Suppressor macrophage treated with lipopolysaccharide for 4 hours (primary cell): ENCODE measurements at places on chromosomes 1 and 21.

DNA sequence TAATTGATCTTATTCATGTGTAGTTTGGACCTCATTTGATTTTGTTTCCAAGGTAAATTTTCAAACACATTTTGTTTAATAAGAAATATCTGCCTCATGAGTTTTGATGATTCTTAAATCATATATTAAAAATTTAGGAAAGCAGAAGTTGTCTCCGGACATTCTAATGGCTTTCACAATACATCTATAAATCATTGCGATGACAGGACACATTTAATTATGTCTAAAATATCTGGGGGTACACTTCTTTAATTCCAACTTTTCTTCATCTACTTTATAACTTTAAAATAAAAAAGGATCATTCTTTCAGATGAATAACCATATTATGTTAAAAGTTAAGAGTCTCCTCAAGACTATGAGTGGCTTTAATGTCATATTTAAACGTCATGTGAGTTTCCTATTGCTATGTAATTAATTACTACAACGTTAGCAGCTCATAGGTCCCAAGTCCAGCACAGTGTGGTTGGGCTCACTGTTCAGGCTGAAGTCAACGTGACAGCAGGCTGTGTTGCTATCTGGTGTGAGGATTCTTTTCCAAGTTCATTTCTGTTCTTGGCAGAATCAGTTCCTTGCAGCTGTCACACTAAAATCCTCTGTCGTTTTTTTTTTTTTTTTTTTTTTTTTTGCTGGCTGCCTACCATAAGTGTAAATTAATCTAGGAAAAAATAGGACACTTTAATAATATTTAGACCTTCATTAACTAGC, 893.5 kb downstream of the LTN1 start:
- no peak for DNase-seq

DNA sequence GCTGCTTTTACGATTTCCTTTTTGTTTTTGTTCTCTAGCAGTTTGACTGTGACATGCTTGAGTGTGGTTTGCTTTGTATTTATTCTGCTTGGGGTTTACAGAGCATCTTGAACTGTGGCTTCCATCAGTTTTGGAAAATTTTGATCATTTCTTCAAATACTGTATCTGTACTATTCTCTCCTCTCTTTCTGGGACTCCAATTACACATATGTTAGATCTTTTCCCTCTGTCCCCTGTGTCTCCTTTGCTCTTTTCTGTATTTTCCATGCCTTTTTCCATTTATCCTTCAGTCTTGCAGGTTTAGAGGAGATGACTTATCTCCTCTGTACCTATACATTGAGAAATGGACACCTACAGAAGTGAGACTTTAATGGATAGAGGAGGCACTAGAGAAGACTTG, 31.7 kb downstream of the COQ8A start:
- DNase-seq = no peak

DNA sequence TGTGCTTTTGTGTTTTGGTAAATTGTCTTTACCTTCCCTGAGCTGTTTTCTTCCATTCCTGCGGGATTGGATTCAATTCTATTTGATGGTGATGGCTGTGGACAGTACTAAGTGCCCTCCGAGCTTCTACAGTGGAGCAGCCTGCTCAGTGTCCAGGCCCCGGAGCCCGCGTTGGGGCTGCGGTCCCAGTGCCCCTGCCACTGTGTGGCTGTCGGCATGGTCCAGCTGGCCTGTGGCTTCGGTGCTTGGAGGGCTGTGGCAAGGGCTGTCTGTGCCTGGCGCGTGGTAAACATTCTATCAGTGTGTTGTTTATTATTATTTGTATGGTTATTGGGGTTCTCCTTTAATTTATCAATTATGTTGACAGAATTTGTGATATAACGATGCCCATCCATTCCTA, 109.1 kb upstream of the COL6A1 start:
- no peak for DNase-seq

GRCh38 chr21:27213303-27213702, 246.4 kb upstream of the ADAMTS5 start:
- DNase-seq = no peak

DNA sequence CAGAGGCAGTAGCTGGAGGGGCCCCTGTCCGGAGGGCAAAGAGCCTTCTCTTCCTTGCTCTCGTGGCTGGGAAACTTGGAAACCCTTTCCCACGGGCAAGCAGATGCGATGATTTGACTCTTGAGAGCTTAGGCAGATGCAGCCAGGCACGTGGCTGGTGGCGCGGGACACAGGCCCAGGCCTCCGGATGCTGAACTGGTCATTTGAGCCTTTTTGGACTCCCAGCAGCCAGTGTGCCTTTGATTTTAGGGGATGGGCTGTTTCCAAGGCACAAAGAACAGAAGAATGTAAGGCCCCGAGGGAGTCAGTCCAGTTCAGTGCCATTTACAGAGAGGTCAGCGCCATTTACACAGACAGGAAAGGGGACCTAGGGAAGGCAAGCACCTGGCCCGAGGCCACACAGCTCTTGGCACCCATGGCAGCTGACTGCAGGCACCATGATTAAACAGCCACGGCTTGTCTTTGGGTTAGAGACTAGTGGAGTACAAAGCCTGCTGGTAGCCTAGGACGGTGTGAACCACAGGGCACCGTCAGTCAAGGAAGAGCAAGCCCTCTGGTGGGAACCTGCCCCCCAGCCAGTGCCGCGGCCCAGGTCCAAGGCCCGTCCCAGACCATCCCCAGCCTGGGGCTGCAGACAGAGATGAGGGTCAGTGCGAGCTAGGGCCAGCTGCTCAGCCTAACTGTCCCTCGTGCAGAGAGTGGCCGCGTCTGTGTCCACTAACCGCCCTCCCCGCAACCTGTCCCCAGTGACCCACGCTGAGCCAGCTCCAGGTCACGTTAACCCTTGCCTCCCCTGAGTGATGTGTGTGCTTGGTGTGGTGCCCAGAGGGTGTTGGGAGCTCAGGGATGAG, 20.4 kb upstream of the CCDC27 start:
- no peak for DNase-seq

DNA sequence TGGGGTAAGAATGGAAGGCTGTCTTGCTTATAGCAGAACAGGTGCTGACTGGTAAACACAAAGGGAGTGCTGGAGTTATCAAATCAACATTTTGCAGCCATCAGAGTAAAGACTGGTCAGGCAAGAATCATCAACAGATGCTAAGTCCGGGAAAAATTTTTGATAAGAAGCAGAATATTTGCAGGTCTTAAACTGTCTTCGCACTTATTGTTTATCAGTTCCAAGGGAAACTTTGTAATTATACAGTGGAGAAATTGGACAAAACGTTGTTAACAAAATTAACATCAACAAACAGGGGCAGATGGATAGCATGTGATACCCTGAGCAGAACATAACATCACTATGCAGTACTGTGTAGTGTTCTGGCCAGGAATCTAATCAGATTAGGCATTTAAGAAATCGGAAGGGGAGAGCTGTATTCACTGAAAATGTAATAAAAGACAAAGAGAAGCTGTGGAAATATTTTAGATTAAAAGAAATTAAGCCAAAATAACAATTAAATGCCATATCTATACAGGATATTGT, 127.1 kb downstream of the DAB1 start:
- DNase-seq = no peak

GRCh38 chr1:98661544-98662355, at the start of gene SNX7:
Gene SNX7, plus strand, starts transcription at chr1:98661721. Its CDS starts 11 bp downstream, at chr1:98661732.
- DNase-seq = peak; percentile 56
